Transverse colon (tissue), 4 donors: ENCODE measurements at places on chromosomes 4 and X.

GRCh38 chrX:150012647-150013381 is 74.5 kb upstream of the EOLA2 start:
- DNase-seq: no peak

GRCh38 chr4:9895333-9895705 is 113.9 kb downstream of the DRD5 start:
- DNase-seq: no peak

DNA sequence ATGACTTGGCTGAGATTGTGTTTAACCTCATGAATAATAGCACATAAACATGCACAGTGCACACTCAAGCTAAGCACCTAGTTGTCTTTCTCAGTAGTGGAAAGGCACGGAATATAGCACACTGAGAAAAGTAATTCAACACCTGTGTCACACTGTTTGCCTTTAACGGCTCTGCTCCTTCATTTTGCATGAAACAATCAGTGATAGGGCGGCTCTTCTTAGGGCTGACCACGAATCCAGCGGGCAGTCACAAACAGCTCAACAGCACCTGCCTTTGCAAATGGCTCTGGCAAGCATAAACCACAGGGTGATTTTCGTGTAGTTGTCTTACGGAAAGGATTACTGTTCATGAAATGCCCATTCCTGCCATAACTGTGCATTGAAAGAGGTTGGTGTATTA is 954.0 kb upstream of the TENM3 start:
- no peak for DNase-seq

DNA sequence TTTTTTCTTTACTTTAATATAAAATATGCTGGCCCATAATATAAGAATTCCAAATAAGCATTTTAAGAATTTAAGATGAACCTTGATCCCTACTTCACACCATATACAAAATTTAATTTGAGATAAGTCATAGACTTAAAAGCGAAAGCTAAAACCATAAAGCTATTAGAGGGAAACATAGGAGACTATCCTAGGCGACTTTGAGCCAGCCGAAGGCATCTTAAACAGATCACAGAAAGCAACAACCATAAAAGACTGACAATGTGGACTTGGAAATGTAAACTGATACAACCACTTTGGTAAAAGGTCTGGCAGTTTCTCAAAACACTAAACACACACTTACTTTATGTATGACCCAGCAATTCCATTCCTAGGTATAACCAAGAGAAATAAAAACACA is 125.0 kb downstream of the EFHC2 start:
- no peak for DNase-seq

DNA sequence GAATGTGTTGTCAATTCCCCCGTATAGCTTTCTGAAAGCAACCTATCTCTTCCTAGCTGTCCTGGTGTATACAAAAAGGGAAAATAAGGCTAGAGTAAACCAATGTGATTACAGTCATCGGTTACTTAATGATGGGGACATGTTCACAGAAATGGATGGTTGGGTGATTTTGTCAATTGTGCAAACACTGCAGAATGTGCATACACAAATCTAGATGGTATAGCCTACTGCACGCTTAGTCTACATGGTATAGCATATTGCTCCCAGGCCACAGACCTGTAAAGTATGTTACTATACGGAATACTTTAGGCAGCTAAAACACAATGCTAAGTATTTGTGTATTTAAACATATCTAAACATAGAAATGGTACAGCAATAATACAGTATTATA is 5.1 kb downstream of the DTHD1 start:
- DNase-seq: no peak

GRCh38 chr4:128384091-128384520 is 96.5 kb upstream of the PGRMC2 start:
- no peak for DNase-seq

- no peak for DNase-seq
These were observed 83.5 kb upstream of the SMIM10 start for GRCh38 chrX:134907302-134907701.

DNA sequence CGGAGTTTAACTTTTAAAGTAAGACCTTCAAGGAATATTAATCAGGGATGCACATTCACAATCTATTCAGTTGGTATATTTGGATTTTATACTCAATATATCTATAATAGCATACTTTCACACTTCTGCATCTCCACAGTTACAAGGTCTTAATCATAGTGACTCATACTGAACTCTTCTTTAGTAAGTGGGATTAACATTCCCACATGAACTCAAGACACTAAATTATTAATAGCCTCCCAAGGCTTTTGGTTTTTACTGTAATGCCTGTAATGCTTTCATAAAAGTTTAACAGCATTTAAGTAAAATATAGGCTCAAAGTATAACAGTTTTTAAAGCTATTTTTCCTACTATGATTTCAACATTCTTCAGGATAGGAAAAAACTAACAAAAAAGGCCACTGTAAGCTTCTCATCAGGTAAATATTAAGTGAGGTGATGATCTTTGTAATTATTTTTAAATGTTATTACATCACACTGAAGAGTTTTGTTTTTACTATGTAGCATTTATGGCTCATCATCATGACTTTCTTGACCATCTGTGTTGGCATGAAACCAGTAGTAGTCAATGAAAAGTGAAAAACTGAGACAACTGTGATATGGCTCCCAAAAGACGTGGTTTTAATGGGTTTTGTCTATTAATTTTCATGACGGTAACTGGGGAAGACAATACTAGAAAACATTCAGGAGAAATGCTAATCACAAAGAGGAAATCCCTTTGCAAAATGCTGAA is 91.5 kb upstream of the GALNT7 start:
- DNase-seq: no peak

DNA sequence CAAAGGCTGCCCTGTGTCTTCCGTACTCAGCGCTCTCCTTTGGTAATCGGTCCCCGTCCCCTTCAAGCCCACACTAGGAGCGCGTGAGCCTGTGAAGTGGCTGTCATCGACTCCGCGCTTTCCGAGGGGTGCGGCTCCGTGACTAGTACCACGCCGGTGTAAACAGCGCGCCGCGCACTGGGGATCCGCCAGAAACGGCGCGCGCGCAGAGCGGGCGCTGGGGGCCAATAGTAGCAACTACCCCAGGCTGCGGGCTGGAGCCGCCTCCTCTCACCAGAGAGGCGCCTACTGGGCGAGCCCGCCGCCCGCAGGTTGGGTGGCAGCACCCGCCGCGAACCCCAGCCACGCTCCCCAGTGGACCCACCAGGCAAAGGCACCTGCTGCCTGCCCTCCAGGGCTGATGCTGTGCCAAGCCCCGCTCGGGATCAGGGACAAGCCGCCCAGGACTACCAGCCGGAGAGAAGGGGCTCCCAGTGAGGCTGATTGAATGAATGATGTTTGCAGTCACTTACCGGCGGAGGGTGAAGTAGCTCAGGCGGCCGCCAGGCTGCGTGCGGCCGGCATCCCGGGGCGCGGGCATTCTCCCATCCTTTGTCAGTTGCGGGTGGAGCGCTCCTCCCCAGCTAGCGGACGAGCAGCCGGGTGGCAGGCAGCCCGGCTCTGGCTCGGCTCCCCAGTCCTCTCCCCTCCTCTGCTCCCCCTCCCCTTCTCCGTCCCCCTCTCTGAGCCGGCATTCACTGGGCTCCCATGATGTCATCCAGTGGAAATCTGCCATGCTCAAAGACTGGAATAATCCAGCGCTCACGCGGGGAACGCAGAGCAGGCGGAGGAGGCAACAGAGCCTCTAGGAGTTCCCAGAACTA is 370.3 kb upstream of the SMIM31 start:
- no peak for DNase-seq

- no peak for DNase-seq
These were observed 29.0 kb downstream of the SGMS2 start for GRCh38 chr4:107853444-107854355.

- peak; percentile 86 for DNase-seq
These were observed at the start of gene RPL39 for GRCh38 chrX:119791437-119792231. RPL39 (minus strand) TSS chrX:119791630; CDS start chrX:119791576, 54 bp downstream.

- DNase-seq: no peak
These were observed 4.8 kb upstream of the SH2D1A start for GRCh38 chrX:124341396-124342132.

GRCh38 chrX:39653691-39654090 is 444.1 kb downstream of the BCOR start:
- DNase-seq: no peak

- no peak for DNase-seq
These were observed 403.1 kb downstream of the DCAF12L2 start for GRCh38 chrX:125762954-125763353.

- DNase-seq: no peak
These were observed 6.4 kb upstream of the IL13RA2 start for GRCh38 chrX:115023811-115024210.

DNA sequence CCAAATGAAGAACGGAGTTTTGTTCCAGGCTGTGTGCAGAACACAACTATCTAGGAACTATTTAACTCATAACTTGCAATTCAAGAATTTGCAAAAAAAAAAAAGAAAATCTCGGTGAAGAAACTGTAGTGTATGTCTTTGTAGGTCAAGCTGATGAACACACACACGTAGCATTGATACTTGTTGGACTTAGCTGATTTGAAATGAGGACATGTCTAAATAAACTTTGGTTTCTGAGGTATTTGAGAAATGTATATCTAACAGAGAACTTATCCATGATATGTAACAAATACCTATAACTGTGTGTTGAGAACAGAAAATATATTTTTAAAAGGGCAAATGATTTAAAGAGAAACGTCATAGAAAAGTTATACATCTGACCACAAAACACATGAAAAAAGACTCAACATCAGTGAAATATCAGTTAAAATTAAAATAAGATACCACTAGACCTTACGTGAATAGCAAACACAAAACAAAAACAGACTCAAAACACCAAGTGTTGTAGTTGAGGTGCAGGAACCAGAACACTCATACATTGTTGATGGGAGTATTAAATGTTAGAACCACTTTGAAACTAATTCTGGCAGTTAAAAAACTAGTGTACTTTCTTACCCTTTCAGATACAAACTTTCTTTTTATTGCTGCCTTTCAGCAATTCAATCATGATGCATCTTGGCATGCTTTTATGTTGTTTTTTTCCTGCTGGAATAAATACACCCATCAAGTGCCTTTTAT is 1535.8 kb upstream of the PCDH10 start:
- DNase-seq: no peak

DNA sequence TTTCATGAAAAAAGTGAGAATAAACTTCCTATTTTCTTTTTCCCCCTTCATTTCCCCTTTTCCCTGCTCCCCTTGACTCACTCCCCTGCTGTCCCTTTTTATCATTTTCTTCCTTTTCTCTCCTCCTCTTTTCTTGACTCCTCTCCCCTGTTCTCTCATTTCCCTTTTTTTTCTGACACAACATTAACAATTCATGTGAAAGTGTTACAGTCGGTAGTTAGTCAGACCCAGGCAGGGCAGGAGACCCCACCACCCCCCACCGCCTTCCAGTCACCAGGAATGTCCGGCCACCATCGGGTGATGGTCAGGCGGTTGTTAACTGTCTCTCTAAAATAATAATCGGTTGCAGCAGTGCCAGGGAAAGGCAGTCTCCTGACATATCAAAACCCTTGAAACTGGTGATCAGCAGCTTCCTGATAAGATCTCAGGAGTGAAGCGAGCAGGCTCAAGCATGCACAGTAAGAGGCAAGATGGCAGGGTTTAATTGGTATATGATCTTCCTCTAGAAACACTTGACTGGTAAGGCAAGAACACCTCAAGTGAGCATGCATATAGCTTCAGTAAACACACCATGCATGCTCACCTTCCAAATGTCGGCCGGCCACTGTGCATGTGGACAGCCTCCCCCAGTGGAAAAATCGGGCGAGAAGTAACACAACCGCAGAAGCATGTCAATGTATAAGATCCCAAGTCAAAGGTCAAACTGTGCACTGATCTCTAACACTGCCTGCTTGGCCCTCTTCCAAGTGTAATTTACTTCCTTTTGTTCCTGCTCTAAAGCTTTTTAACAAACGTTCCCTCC is 191.4 kb downstream of the NDST4 start:
- peak; percentile 6 for DNase-seq

DNA sequence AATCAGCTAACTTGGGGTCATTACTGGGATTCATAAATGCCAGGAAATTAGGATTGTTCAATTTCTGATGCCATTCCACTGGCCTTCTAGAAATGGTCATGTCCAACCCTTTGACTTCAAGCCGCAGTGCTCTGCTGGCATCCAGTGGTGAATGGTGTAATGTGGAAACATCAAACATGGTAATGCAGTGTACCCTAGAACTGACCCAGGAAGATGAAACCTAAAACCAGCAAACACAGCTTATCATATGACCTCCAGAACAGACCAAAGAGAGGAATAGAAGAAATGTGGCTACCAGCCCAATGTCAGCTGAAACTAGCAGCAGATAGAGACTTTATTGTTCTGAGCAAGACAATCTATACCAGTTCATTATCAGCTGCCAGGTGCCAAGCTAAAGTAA is 13.8 kb downstream of the CXCL13 start:
- DNase-seq: no peak

GRCh38 chrX:45972636-45973035 is 572.6 kb downstream of the ZNF674 start:
- DNase-seq: no peak

GRCh38 chrX:7925867-7926472 is 1.2 kb downstream of the PNPLA4 start:
- peak; percentile 64 for DNase-seq

DNA sequence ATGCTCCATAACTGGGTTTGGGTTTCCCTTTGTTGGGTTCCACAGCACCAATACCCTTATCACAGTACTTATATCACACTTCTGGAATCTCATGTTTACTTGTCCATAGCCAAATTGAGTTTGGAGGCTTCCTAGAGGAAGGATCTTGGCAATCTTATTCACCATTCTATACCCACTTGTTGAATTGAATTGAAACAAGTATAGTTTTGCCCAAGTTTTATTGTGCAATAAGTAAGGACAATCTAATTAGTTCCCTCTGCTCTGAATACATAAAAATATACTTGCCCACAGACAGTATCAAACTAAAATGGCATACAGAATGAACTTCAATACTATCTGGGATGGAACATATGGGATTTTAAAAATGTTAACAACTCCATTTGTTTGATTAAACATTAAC is 40.3 kb downstream of the SEC31A start:
- DNase-seq: no peak

- no peak for DNase-seq
These were observed 80.5 kb downstream of the HNRNPD start for GRCh38 chr4:82293304-82293703.

GRCh38 chrX:134115270-134115669 is 121.7 kb upstream of the CCDC160 start:
- no peak for DNase-seq

GRCh38 chrX:19893727-19894126 is 6.3 kb upstream of the SH3KBP1 start:
- DNase-seq: no peak

GRCh38 chrX:153366119-153366518 is 32.2 kb downstream of the ZNF275 start:
- no peak for DNase-seq

- no peak for DNase-seq
These were observed 135.8 kb downstream of the HS6ST2 start for GRCh38 chrX:132822634-132823012.

- no peak for DNase-seq
These were observed 19.9 kb upstream of the PABPC5 start for GRCh38 chrX:91414713-91415112.

- no peak for DNase-seq
These were observed 23.6 kb downstream of the RBM10 start for GRCh38 chrX:47168495-47169073.

DNA sequence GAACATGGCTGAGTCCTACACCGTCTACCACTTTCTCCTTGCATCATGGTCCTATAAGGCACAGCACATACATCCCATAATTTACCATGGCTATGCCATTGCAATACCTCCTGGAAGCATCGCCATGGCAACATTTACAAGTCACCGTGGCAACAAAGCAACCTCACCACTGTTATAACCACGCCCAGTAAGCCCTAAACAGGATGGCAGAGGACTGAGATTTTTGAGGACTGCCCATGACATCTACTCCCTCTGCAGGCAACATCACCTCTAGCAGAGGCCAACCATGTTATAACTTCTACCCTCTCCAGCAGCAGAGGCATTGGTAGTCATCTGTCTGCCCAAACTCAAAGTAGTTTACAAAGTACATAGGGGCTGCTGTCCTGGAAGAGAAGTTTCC is 29.7 kb downstream of the BCOR start:
- DNase-seq: no peak
